Cortex of kidney (tissue), 1 donor: ENCODE measurements at places on chromosomes 6 and 20.

GRCh38 chr20:13325033-13325432 lies 104.0 kb downstream of the ISM1 start:
- no peak for DNase-seq

DNA sequence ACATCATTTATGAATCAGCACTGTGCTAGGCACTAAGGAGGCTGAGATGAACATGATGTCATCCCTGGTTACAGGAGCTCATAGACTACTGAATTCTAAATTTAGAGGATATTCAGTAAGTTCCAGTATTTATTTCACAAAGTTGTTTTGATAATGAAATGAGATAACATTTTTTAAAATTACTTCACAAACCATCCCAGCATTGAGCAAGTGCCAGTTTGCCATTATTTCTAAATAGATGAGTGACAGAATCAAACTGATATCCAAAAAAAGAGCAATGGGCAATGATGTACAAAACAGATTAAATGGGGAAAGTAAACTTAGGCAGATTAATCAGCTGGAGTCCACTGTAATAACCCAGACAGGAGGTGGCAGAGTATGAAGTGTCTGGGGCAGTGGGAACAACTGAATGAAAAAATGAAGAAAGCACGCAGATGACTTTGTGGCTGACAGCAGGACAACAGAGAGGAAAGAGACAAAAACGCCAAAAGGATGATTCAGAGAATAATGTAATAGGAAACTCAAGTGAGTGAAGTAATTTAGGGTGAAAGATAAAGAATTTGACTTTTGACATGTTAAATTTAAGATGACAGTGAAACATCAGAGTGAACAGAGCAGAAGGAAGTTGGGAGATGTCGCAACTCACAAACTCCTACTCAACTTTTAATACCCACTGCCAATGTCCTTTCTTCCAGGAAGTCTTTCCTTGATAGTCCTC lies 70.2 kb downstream of the RCAN2 start:
- no peak for DNase-seq

DNA sequence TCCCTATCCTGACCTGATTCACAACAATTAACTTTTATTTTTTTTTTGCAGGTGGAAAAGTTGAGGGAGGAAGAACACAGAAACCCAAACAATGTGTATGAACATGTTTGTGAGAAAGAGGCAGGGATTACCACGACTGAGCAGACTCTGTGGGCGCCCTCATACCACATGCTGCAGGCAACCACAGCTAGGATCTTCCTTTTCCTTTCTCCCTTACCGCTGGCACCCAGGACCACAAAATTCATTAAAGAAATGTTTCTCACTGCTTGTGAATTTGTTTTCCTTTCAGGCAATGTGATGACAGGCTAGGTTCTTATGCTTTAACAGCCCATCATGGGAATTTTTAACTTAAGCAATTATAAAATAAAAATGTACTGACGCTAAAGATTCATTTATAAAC lies 287.1 kb downstream of the GMDS start:
- no peak for DNase-seq

- DNase-seq = no peak
Measured at GRCh38 chr6:166850677-166851076, 105.7 kb downstream of the RNASET2 start.

DNA sequence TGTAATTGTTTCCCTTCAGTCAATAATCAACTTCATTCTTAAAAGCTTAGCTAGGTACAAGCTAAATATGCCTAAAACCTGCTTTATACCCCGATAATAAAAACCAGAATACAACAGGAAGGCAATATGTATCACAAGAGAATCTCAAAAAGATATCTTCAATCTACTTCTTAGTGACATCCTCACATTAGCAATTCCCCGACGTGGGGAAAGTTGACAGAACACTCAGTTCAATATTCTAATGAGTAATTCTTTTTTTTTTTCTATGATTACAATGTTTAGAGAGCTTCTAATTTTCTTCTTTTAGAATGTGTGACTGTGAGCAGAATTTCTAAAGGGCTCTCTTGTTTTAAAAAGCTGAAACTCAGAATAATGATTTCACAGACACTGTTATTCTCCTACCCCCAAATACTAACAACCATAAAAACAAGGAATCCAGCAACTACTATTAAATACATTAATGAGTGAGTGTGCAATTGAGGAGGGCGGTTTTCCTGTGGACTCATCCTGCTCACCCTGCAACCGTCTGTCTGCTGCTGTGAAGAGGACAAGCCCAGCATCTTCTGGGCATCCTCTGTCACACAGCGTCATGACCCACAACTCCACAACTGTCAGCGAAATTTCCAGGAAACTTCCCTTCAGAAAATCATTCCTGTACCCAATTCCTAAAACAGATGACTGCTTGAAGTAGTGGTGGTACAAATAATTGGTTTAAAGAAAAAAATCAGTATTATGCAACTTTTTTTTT lies 68.1 kb downstream of the DTNBP1 start:
- no peak for DNase-seq

DNA sequence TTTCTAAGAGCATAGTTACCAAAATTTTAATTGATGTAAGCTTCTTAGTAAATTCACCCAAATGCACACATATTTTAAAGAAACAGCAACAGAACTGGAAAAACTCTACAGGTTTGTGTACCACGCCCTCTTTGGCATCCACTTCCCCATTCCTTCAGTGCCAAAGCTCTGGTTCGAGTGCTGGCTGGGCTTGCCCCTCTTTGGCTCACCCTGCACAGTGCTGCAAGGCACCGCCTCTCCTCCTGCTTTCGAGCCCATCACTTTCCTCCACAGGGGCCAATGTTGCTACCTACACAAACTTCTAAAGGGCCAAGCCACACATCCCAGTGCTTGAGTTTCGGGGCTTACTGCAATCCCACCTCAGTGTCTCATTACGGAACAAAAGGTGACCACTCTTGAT lies 9.6 kb downstream of the LRP11 start:
- no peak for DNase-seq

DNA sequence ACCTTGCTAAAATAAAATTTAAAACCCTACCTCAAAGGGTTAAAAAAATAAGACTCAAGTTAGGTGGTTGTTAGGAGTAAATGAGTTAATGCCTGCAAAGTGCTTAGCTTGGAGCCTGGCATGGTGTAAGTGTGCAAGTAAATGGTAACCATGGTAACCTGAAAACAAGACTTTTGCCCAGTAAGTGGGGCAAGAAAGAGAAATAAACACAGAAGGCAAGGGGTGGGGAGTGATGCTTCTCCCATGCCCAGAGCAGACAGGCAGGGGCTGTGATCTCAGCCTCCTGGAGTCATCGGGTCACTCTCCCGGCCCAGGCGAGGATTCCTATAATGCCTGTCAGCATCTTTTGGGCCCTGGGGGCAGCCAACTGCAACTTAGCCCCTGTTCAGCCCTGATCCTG lies 59.2 kb upstream of the SLC32A1 start:
- DNase-seq = no peak

DNA sequence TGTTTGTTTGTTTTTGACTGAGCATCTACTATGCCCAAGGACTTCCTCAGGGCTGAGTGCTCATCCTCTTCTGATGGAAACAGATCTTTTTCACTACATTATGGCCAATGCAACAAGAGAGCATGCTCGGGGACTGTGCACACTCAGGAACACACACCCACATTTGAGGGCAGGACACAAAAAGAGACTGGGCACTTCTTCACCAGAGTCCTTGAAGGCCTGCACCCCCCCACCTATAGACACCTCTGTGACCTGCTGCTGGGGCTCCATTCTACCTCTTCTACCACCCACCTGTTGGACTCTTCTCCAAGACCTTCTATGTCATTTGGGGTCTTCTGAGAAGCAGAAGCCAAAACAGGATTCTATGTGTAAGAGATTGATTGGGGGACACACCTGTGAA lies 9.2 kb upstream of the MAFB start:
- DNase-seq = no peak

DNA sequence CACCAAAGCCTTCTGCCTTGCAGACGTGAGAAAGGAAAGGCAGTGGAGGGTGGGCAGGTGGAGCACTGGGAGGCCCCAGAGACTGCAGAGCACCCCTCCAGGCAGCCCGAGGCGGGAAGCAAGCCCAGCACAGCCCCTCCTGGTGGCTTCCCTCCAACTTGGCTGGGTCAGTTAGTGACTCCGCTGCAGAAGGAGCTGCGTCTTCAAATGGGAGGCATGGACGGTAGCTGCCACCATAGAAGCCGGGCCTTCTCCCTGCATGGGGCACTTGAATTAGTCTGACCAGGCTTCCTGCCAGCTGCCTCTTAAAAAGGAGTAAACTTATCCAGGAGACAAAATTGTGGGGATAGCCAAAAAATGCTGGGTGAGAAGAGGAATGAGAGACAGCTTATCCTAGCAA lies 88.0 kb upstream of the RPS6KA2 start:
- no peak for DNase-seq

GRCh38 chr6:44631968-44632367 lies 244.5 kb downstream of the CDC5L start:
- no peak for DNase-seq

DNA sequence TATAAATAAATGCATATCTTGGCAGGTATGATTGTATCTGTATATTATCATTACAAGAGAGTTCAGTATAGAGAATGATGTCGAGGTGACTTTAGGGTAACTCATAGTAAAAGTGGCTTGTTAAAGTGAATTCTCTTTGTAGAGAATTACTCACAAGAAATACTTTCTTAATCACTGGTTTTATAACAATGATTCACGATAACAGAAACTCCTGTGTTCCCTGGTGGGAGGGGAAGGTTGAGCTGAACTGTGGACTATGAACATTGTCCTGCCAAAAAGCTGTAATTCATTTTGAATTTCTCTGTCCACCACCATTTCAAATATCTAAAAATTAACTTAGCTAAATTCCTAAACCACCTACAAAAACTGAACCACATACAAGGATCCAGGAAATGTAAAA lies 7.7 kb downstream of the TPMT start:
- DNase-seq = no peak
